Smooth muscle cell of the coronary artery (primary cell): ENCODE measurements at places on chromosomes 11 and 22. TPM values are rescaled to one million over a fixed set of nuclear protein-coding genes. Genes with fewer than 3 reads are reported as not detected.

Gene PLAAT5
- 1.1 TPM in 1 of 2 replicates, not detected in the other for total RNA-seq

Gene BTBD18
- total RNA-seq, result not detected in 2 replicates

Gene GLYATL2
- 0.53 TPM in 1 of 2 replicates, not detected in the other for total RNA-seq

Gene NNMT
- 782 and 1,011 TPM in 2 replicates for total RNA-seq

Gene DEFB131B
- total RNA-seq, result not detected in 2 replicates

Gene SOX6
- total RNA-seq, result 0.12 and 8.0 TPM in 2 replicates

Gene KREMEN1
- total RNA-seq, result 0.98 and 8.8 TPM in 2 replicates

Gene OR8H1
- not detected in 2 replicates for total RNA-seq

Gene TMPRSS4
- total RNA-seq, result not detected in 2 replicates

Gene ALDH3B1
- total RNA-seq, result 18.6 and 32.2 TPM in 2 replicates

Gene HEPHL1
- total RNA-seq, result 0.30 TPM in 1 of 2 replicates, not detected in the other

Gene TRPM5
- not detected in 2 replicates for total RNA-seq

Gene TEX54
- not detected in 2 replicates for total RNA-seq

Gene RHOD
- 11.8 and 19.6 TPM in 2 replicates for total RNA-seq

Gene PVALB
- total RNA-seq, result not detected in 2 replicates

Gene C11orf65
- 0.30 and 0.35 TPM in 2 replicates for total RNA-seq

Gene BRSK2
- total RNA-seq, result 0.23 and 0.47 TPM in 2 replicates

Gene AHNAK
- 257 and 396 TPM in 2 replicates for total RNA-seq

Gene JAML
- total RNA-seq, result not detected in 2 replicates

Gene TCN1
- not detected in 2 replicates for total RNA-seq

Gene FAM180B
- total RNA-seq, result 0.94 TPM in 1 of 2 replicates, not detected in the other

Gene ZNF280B
- 0.08 and 0.12 TPM in 2 replicates for total RNA-seq

Gene OMP
- 0.38 TPM in 1 of 2 replicates, not detected in the other for total RNA-seq

Gene IGF2
- 0.12 and 0.83 TPM in 2 replicates for total RNA-seq

Gene CHRNA10
- total RNA-seq, result 0.23 and 1.1 TPM in 2 replicates

Gene ZBTB3
- total RNA-seq, result 8.0 and 9.4 TPM in 2 replicates

Gene OR8A1
- total RNA-seq, result not detected in 2 replicates

Gene CCDC73
- total RNA-seq, result not detected in 2 replicates

Gene VSIG2
- not detected in 2 replicates for total RNA-seq

Gene CDON
- 3.0 and 104 TPM in 2 replicates for total RNA-seq

Gene KCNQ1OT1
- 2.1 and 2.5 TPM in 2 replicates for total RNA-seq

Gene NCAM1
- 0.30 and 0.59 TPM in 2 replicates for total RNA-seq

Gene ACRV1
- not detected in 2 replicates for total RNA-seq
